ENCODE measurements at places on chromosomes 4 and X. TPM values are rescaled to one million over a fixed set of nuclear protein-coding genes. Genes with fewer than 3 reads are reported as not detected.

Gene ZDHHC15
- 2.3 TPM for total RNA-seq

DNA sequence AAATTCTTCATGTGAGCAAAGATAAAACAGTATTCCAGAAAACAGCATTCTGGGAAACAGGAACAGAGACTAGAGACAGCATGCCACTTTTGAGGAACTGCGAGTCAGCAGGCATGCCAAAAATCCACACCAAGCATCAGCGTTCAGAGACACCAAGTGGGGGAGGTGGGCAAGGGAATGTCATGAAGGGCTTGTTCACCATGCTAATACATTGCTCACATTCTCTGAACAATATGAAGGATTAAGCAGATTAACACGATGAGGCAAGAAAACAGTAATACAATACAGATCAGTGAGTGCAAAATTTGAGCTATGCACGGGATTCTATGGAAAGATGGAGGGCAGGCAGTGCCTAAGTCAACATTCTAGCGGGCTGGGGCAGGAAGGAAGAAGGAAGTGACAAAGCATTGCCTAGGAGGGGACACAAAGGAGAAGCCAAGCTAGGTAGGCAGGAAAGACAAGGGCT lies 278.3 kb downstream of the FBXW7 start:
- no peak for DNase-seq

DNA sequence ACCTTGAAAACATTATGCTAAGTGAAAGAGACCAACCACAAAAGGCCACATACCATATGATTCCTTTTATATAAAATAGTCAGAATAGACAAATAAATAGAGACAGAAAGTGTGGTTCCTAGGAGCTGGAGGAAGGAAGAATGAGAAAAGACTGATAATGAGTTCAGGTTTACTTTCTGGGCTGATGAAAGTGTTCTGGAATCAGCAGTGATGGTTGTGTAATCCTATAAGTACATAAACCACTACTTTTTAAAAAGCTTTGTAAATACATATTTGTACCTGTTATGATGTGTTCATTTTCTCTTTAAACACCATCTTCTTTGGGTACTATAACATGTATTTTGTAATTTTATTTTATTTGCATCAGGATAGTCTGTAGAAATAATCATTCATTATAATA lies 20.6 kb downstream of the PIR start:
- no peak for DNase-seq

- DNase-seq, result no peak
These were observed 1.9 kb downstream of the USP38 start for GRCh38 chr4:143186649-143187048.

Gene GATA1
- not detected for total RNA-seq

Gene DCAF4L1
- 0.33 TPM for total RNA-seq

DNA sequence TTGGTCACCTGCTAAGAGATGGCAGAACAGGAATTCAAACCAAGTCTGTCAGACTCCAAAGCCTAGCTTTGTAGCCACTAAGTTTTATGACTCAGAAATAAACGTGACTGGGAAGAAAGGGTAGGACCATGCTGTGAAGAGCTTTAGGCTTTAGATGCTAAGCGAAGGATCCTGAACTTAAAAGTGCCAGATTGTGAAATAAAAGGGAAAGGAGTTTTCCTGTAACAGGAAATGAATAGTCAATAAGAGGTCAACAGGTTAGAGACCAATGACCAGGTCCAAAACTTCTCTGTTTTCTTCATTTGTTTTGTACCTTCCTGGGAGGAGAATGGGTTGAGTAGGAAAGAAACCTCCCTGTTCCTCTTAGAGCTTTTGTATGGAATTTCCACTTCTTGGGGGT lies 98.8 kb upstream of the EOLA2 start:
- no peak for DNase-seq

Gene TMEM144
- total RNA-seq, result 13.0 TPM

Gene FGB
- total RNA-seq, result not detected

- no peak for DNase-seq
These were observed 15.3 kb downstream of the SEPTIN6 start for GRCh38 chrX:119677654-119677981.

DNA sequence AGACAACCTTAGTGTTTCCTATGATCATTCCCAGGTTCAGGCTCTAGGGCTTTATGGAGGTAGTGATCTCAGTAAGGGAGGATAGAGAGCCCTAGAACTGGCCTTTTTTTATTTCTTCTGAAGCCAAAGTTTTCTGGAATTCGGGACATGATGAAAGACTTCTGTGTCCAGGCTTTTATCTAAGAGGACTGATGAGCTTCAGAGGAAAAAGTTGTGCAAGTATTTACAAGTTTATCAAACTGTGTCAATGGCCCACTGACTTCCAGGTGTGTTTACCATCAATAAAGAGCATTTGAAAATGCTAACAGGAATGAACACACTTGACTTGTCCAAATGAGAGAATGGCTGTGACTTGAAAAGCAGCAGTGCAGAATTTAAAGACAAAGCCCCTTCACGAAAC lies 254.6 kb downstream of the DCTD start:
- DNase-seq, result no peak

GRCh38 chr4:139709660-139710059 lies 44.0 kb downstream of the MGST2 start:
- DNase-seq, result no peak

DNA sequence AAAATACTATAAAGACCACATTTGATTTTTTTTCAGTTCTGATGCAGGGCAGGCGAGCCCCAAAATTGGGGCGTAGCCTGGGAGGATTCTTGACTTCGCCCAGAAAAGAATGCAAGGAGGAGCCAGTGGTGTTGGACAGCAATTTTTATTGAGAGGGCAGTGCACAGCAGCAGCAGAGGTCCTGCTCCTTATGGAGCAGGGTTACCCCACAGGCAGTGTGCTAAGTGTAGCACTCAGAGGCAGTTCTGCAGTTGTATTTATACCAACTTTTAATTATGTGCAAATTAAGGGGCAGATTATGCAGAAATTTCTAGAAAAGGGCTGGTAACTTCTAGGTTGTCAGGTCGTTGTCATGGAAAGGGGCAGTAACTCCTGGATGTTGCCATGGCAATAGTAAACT lies 69.9 kb downstream of the GASK1B start:
- DNase-seq, result no peak

Gene USP38
- total RNA-seq, result 11.7 TPM

Gene MGARP
- not detected for total RNA-seq

DNA sequence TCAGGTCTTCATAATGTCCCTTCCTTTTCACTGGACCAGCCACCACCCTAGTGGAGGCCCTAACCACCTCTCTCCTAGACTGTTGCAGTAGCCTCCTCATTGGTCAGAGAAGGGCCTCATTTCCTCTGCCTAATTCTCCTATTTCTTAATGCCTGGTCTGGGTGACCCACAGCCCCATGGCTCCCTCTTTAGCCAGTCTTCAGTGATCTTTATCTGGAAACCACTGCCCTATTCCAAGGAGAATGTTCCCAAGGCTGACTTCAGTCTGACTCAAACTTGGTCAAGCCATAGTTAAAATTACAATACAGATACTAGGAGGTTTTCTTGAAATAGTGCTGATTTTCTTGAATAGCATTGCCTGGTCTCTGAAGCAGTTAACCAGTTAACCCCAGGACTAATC lies 53.6 kb upstream of the PRPS1 start:
- DNase-seq, result no peak

DNA sequence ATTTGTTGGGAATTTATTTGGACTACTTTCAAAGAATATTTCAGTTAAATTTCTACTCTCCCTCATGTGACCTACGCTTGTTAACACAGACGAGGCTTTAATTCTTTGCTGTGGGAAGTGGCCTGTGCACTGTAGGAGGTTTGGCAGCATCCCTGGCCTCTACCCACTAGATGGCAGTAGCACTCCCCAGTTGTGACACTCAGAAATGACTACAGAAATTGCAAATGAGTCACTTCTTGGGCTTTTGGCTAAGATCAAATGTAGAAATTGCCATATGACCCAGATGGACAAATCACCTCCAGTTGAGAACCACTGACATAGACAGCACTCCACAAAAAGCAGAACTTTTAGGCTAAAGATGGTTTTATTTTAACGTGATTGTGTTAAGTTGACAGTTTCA lies 22.1 kb downstream of the PIR start:
- peak; percentile 59 for DNase-seq

DNA sequence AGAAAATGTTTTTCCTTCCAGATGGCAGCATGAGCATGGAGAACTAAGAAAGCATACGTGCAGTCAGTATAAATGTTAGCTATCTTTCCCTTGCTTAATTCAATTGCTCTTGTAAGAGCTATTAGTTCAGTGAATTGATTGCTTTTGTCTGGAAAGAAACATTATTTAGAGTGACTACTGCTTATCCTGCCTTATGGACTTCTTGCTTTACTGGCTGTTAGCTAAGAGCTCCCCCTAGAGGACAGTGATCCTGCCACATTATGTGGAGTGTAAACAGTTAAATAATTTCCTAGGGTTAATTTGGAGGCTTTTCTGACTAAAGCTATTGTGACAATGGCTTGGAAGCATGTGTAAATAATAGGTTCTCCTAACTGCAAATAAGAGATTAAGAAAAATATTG lies 1402.4 kb downstream of the FAM133A start:
- no peak for DNase-seq

DNA sequence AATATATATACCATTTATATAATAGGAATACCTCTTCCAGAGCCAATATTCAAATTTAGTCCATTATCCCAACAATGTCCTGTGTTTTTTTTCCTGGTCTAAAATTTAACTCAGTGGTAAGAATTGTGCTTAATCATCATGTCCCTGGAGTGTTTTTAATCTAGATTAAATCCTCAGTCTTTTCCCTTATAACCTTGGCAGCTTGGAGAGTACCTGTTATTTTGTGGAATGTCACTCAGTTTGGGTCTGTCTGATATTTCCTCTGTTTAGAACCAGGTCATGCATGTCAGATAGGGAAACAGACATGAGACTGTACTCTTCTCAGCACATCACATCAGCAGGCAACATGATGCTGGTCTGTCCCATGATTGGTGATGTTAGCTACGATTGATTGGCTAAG lies 96.6 kb downstream of the HPGD start:
- DNase-seq, result no peak

Gene NXF2B
- not detected for total RNA-seq

DNA sequence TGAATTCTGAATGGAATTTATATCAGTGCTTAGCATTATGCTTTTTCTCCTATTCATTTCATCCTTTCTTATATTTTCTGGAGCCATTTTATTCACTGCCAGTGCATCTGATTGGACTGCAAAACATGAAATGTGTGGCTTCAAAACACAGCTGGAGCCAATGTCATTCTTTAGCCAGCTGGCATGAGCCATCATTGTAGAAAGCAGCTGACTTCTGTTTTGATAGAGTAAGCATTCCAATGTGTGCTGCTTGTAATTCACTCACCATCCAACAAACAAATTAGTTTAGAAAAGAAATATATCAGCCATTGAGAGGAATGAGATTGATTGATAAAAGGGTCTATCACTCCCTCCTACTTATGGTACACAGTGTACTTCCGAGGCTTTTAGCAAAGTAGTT lies 2616.0 kb downstream of the ARAP2 start:
- DNase-seq, result no peak

DNA sequence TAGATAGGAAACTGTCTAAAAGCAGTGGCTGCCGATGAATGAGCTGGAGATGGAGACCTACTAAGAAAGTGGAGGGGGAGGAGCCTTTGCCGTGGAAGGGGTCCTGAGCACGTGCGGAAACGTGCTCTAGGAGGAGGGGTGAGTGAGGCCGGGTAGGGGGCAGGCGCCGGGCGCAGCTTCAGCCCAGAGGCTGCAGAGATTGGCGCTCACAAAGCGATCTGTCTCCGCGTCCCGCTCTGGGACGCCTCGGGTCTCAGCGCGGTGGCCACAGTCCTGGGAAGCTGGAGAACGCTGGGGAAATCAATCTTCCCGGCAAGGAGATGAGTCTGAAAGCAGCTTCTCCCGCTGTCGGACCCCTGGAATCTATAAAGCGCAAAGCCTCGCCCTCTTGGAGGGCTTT lies 444 bp upstream of the ARHGAP6 start:
- no peak for DNase-seq

DNA sequence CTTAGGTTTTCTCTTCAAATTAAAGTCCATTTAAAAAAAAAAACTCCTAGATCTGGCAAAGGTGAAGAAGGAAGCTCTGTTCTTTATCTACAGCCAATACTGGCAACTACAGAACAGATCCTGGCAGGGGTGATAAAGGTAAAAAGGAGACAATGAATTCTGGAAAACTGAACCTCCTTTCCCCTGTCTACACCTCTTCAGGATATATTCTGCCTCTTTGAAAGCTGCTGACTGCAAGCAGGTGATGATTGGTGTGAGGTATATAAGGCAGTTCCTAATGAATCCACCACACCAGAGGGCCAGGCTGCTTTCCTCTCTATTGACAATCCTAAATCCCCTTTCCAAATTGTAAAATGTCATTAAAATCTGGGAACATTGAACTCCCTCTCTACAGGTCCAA lies 370.1 kb downstream of the PPP3CA start:
- DNase-seq, result no peak

DNA sequence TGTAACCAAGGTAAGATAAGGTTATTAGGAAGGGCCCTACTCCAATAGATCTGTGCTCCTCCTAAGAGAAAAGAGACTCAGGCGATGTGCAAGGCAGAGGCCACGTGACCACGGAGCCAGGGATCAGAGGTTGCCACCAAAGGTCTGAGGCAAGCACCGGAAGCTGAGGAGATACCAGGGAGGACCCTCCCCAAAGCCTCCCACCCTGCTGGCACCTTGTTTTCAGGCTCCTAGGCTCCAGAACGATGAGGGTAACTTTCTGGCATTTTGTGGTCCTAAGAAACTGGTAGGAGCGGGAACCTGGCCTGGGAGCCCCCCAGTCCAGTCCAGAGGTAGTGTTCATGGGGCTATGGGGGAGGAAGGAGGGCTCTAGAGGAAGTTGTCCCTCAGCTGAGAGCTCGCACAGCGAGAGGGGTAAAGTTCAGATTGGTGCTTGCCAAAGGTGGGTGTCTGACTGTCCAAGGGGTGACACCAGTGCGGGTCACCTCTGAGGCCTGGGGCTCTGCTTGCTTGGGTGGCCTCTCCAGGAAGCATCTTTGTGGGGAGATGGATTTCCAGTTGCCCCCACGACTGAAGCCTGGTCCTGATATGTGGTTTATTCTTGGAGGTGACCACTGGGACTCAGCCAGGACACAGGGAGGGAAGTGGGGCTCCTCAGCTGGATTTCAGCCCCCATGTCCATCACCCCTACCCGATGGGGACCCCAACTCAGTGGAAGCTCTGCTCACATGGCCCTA lies 7.5 kb upstream of the LETM1 start:
- no peak for DNase-seq

DNA sequence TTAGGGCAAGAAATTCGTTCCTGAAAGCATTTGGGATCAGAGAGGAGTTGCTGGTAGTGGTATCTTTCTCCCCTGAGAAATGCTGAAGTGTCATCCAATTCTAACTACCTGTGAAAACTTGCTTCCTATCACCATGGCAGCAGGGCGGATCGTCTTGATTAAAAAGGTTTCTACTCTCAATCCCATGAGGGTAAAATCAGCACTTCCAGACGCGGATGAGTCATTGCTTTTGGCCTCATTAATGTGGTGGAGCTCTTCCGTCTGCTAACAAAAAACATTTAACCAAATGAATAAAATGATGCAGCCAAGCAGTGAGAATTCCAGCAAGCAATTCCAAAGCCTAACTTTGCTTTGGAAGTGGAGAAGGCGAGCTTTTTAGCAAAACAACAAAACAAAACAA lies 325.6 kb downstream of the CAMK2D start:
- DNase-seq, result no peak

All from body of pancreas (tissue), 4 donors.